ENCODE measurements at places on chromosomes 3 and 15.

DNA sequence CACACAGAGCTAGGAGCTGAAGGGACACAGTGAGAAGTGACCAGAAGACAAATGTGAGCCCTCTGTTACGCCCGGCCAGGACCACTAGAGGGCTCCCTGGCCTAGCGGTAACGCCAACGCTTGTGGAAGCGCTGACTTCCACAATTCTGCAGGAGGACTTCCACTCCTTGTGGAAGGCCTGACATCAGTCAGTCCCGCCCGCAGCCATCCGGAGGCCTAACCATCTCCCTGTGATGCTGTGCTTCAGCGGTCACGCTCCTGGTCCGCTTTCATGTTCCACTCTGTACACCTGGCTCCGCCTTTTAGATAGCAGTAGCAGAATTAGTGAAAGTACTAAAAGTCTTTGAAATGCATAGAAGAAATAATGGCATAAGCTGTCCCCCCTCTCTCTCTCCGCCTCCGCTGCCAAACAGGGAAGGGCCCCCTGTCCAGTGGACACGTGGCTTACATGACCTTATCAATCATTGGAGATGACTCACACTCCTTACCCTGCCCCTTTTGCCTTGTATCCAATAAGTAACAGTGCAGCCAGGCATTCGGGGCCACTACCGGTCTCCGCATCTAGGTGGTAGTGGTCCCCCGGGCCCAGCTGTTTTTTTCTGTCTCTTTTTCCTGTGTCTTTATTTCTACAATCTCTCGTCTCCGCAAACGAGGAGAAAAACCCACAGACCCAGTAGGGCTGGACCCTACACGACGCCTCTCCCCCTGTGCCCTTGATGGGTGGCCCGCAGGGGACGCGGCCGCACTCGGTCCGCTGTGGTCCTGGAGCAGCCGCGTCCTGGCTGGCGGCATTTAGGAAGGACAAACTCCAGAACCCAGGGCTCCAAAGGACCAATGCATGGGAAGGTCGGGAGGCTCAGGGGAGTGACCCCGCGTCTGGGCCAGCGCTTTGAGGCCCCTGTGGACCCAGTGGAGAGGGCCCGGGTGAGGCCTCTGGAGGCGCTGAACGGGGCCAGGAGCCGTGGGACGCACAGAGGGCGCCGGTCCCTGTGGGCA lies 27.0 kb upstream of the RPL32 start:
- DNase-seq = peak; percentile 69

GRCh38 chr3:190865828-190866227 lies 3.3 kb upstream of the GMNC start:
- no peak for DNase-seq

DNA sequence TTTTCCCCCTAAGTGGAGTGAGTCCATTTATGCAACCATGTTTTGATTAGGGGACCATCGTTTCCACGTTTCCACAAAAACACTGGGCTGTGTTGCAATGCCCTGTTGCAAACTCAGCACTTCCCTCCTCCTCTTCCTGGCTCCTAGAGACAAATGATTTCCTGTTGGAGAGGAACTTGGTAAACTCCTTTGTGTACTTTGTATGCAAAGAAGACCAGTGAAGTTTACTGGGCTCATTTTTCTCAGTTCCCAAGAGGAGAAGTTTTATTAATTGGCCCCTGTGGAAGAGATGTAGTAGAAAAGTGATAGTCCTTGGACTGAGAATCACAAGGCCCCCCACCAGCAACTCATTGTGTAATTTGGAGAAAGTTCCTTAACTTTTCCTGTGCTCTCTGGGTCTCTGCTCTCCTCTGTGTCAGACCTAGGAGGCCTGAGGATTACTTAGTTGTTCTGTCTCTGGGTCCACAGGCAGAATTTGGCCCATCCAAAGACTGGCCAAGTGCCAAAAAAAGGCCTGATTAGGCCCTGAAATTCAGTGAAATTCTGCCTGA lies 95.0 kb downstream of the ATG7 start:
- no peak for DNase-seq

DNA sequence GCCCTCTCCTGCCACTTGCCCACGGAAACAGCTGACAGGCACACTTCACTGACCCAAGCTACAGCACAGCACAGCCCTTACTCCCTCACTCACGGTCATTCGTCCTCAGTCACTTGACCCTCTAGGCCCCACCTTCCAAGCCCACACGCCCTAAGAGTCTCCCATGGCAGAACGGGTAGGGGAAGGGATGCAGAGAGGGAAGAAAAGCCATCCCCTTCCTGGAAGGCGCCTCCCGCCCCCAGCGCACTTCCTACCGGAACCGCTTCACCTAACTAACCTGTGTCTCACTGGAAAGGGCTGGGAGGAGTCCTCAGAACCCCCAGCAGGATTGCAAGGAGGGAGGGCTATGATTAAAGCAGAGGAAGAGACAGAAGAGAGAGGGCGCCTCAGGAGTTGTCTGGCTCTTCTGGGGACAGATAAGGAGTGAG lies 22.9 kb downstream of the EPHB3 start:
- no peak for DNase-seq

DNA sequence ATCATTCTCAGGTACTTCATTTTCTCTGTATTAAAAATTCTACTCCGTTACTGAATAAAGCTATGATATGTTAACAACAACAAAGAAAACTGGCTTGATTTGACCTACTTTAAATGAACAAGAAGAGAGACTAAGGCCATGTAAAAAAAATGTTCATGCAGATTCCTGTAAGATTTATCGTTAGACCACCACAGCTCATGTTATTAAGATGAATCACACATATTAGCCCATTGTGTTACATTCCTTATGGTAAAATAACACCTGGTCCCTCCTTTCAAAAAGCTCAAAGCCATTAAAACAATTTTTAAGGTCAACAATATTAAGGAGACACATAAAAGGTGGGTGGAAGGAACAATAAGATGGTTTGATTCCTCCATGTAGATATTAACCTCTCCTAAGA lies 6.3 kb downstream of the THOC7 start:
- DNase-seq = no peak

- DNase-seq = no peak
Observed at GRCh38 chr3:133393691-133394474, 6.0 kb upstream of the BFSP2 start.

Measured in Peyer's patch (tissue), 4 donors.